ENCODE measurements at places on chromosomes 2 and 18.

- DNase-seq: peak; percentile 21
Observed at GRCh38 chr2:230849633-230850357, 14.9 kb upstream of the ITM2C start.

DNA sequence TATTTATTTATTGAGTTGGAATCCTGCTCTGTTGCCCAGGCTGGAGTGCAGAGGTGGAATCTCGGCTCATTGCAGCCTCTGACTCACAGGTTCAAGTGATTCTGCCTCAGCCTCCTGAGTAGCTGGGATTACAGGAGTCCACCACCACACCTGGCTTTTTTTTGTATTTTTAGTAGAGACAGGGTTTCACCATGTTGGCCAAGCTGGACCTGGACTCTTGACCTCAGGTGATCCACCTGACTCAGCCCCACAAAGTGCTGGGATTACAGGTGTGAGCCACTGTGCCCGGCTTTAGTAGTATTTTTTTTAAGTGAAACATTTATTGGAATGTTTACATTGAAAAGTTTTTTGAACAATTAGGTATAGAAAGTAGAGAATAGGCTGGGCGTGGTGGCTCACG lies 23.9 kb downstream of the SLC20A1 start:
- no peak for DNase-seq

DNA sequence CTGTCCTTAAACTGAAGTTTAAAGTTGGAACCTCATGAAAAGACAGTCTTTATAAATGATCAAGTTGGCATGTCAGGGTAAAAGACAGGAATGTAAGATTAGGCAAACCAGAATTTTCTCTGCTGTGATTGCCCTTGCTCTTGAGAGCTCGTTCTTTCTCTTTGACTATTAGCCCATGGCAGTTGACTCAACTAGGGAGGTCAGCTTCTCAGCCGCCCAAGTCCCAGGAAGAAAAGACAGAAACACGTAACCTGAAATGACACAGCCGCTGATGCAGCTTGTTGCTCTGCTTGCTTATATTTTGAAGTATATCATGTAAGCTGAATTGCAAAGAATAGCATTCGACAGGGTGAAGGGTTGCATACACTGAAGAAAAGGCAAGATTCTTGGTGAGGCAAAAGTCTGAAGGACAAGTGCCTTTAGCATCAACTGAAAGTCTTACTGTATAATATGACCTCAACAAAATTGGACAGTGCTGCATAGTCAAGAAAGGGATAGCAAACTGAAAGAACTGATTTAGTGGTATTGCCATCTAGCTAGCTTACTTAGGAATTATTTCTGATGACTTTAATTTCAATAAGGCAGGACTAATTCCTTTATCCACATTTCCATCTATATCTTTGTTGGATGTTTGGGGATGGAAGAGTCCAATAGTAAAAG lies 54.7 kb downstream of the ARHGAP15 start:
- no peak for DNase-seq

DNA sequence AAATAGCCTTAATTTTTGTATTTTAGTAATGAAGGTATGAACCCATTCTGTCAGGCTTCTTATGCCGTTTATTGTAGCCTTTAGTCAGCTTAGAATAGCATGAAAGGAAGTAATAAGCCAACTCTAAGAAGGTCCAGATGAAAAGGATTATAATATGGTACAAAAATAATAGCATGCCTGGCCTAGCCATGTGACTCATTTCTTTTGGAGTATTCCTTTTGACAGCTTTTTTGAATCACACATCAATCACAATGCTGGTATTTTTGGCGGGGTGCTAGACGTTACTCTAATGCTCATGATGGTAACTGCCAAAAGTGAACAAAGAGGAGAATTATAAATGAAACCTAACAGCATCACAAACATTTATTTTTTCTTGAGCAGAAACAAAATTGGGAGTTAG lies 19.9 kb downstream of the FMNL2 start:
- peak; percentile 63 for DNase-seq

DNA sequence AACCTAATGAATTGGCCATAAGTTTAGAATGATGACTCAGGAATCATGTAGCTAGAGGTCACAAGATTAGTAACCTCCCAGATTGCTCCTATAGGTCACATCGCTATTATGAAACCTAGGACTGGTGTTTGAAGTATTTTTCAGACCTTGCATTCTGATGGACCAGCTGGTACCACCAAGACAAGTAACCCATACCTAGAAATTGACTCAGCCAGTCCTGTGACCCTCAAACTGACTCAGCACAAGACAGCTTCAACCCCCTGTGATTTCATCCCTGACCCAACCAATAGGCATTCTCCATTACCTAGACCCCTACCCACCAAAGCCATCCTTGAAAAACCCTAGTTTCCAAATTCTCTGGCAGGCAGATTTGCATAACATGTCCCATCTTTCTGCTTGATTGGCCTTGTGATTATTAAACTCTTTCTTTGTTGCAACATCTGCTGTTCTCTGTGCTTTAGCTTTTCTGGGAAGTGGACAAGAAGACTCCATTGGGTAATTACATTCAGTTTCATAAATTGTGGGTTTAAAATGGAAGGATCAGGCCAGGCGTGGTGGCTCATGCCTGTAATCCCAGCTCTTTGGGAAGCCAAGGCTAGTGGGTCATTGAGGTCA lies 254.9 kb downstream of the IRS1 start:
- DNase-seq: peak; percentile 49

- no peak for DNase-seq
Observed at GRCh38 chr2:239715606-239716005, 309.5 kb downstream of the NDUFA10 start.
